Endodermal cell (in vitro differentiated cells): ENCODE measurements at places on chromosomes 3 and 15.

GRCh38 chr3:45647148-45647619, 42.0 kb upstream of the SACM1L start:
- H3K4me1 ChIP-seq = no peaks in the 10 kb centered on the region
- H3K4me3 ChIP-seq = no peak overlapping the region

DNA sequence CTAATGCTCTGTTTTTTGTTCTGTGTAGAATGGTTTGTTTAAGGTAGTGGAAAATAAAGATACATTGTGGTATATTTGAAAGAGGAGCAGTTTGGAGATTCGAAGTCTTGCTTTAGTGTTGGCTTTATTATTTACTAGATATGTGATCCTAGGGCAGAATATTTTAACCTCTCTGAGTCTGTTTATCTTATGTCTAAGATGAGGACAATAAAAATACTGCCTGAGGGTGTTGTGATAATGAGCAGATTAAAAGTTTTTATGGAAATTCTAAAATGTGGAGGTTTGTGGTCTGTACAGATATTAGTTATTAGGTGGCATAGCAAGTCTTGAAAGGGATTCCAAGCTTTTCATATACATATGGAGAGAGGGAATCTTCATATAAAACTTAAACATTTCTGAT, 15.0 kb downstream of the TCF12 start:
- no peak overlapping the region for H3K4me3 ChIP-seq
- H3K36me3 ChIP-seq = peaks cover 38% of the 10 kb centered on the region
- peaks cover 3% of the 10 kb centered on the region for H3K4me1 ChIP-seq
- no peak for DNase-seq

GRCh38 chr3:183341545-183342288, 86.7 kb downstream of the MCF2L2 start:
- no peaks in the 10 kb centered on the region for H3K4me1 ChIP-seq
- H3K27ac ChIP-seq = no peak overlapping the region
- H3K36me3 ChIP-seq = peaks cover 74% of the 10 kb centered on the region

DNA sequence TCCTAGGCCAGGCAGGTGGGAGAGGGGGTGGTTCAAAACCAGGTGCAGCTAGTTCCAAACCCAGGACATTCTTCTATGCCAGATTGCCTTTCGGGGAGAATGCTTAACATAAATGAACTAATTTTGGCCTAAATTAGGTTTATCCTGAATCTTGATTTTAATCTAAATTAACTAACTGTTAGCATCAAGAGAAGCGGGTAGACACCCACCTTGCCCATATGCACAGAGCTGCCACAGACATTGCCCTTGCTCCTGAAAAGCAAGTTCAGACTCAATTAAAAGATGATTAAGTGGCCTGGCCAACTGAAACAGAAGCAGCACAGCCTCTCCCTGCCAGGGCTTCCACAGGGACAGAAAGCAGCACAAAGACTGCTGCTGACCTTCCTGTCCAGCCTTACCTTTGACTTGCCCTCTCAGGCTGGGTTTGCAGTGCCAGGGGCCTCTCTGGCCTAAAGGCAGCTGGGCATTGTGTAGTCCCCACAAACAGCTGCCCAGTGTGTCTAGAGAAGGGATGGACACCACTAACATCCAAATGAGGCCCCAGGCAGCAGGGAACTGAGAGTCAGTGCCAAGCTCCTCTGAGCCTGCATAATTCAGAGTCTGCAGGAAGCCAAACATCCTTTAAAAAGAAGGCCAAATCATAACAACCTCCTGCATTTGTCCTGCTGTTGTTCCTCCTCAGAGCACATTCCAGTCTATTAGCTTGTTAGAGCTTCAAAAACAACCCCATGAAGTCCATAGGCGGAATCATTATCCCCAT, 15.4 kb upstream of the OXTR start:
- no peaks in the 10 kb centered on the region for H3K36me3 ChIP-seq
- H3K4me3 ChIP-seq = no peak overlapping the region
- H3K27ac ChIP-seq = peak overlapping the region; percentile 51
- H3K27me3 ChIP-seq = no peaks in the 10 kb centered on the region

- no peaks in the 10 kb centered on the region for H3K4me1 ChIP-seq
- H3K4me3 ChIP-seq = no peak overlapping the region
- no peak overlapping the region for H3K27ac ChIP-seq
- no peaks in the 10 kb centered on the region for H3K27me3 ChIP-seq
- H3K36me3 ChIP-seq = no peaks in the 10 kb centered on the region
- DNase-seq = peak; percentile 81
Measured at GRCh38 chr3:27105904-27106303, 263.3 kb downstream of the NEK10 start.

- DNase-seq = no peak
- H3K27me3 ChIP-seq = no peaks in the 10 kb centered on the region
- H3K4me1 ChIP-seq = no peaks in the 10 kb centered on the region
- H3K27ac ChIP-seq = no peak overlapping the region
- H3K36me3 ChIP-seq = no peaks in the 10 kb centered on the region
- H3K4me3 ChIP-seq = no peak overlapping the region
Measured at GRCh38 chr3:127658234-127658633, 14.5 kb upstream of the ABTB1 start.

GRCh38 chr3:72042397-72043203, 257.7 kb upstream of the PROK2 start:
- H3K4me3 ChIP-seq = no peak overlapping the region
- peak; percentile 65 for DNase-seq
- no peaks in the 10 kb centered on the region for H3K36me3 ChIP-seq
- H3K4me1 ChIP-seq = peaks cover 3% of the 10 kb centered on the region

GRCh38 chr3:118974356-118975097, 60.1 kb downstream of the IGSF11 start:
- peaks cover 24% of the 10 kb centered on the region for H3K27me3 ChIP-seq
- no peaks in the 10 kb centered on the region for H3K36me3 ChIP-seq
- no peak overlapping the region for H3K27ac ChIP-seq
- H3K4me1 ChIP-seq = no peaks in the 10 kb centered on the region

- no peaks in the 10 kb centered on the region for H3K27me3 ChIP-seq
- peaks cover 9% of the 10 kb centered on the region for H3K4me1 ChIP-seq
- no peaks in the 10 kb centered on the region for H3K36me3 ChIP-seq
- DNase-seq = no peak
Measured at GRCh38 chr3:177283983-177284382, 86.7 kb upstream of the TBL1XR1 start.

DNA sequence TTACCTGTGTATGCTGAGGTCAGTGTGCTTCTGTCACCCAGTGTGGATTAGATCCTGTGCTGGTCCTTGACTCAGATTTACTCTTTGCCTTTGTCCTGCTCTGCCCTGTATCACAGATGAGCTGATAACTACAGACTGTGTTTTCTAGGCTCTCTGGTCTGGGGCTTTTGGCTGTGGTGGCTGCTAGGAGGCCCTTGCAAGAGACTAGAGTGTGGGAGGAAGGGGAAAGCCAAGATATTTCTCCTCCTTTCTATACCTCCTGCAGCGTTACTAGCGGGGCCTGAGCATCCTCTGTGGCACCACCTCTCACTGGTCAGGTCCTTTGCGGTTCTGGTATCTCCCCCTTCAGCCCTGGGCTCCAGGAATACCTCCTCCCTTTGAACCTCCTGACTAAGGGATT, 282.3 kb upstream of the TBC1D5 start:
- H3K36me3 ChIP-seq = peaks cover 4% of the 10 kb centered on the region
- H3K27ac ChIP-seq = no peak overlapping the region
- peaks cover 6% of the 10 kb centered on the region for H3K4me1 ChIP-seq
- no peak for DNase-seq
- no peak overlapping the region for H3K4me3 ChIP-seq

- no peaks in the 10 kb centered on the region for H3K4me1 ChIP-seq
- H3K36me3 ChIP-seq = peaks cover 64% of the 10 kb centered on the region
- no peak overlapping the region for H3K27ac ChIP-seq
- no peak for DNase-seq
Measured at GRCh38 chr3:141895731-141896130, 19.3 kb downstream of the ATP1B3 start.

GRCh38 chr15:42053010-42053409, 32.2 kb upstream of the PLA2G4E start:
- peak; percentile 24 for DNase-seq
- no peak overlapping the region for H3K4me3 ChIP-seq
- H3K27me3 ChIP-seq = no peaks in the 10 kb centered on the region

GRCh38 chr3:32626631-32627030, 56.0 kb upstream of the DYNC1LI1 start:
- no peak overlapping the region for H3K4me3 ChIP-seq
- H3K36me3 ChIP-seq = no peaks in the 10 kb centered on the region
- H3K4me1 ChIP-seq = no peaks in the 10 kb centered on the region
- no peak overlapping the region for H3K27ac ChIP-seq
- no peak for DNase-seq

DNA sequence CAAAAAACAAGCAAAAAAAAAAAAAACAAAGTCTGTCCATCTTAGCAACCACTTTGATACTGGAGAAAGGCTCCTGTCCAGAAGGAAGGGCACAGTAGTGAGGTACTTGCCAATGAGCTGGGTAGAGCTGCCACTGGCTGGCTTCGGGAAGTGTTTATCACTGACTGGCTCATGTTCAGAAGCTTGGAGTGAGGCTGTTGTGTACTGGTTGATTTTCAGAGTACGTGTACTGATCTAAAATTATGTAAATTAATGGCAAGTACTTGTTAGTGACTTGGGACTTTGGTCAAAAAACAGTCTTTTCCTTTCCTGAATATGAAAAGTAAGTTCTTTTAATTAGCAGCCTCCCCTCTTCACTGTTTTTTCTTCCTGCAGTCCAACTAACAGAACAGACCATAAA, 979 bp upstream of the ZNF621 start:
- H3K4me1 ChIP-seq = no peaks in the 10 kb centered on the region
- peak overlapping the region; percentile 94 for H3K4me3 ChIP-seq
- H3K36me3 ChIP-seq = peaks cover 20% of the 10 kb centered on the region

DNA sequence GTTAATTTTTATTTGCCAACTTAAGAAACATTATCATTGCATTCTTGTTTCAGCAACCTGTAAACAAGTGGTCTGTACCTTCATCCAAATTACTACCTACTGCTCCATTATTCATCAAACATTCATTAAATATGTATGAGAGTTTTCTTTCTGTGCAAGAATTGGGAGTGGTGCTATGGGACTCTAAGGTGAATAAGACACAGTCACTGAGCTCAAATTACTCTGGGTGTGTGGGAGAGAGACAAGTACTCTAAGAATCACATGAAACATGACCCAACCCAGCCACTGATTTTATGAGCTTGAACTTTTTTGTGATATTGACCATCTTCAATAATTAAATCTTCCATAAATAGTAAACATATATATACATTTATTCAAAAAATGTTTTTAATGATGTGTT, 227.2 kb upstream of the TP63 start:
- H3K36me3 ChIP-seq = no peaks in the 10 kb centered on the region
- DNase-seq = no peak

- DNase-seq = no peak
- no peaks in the 10 kb centered on the region for H3K36me3 ChIP-seq
- H3K4me3 ChIP-seq = no peak overlapping the region
- H3K27me3 ChIP-seq = no peaks in the 10 kb centered on the region
- no peak overlapping the region for H3K27ac ChIP-seq
Measured at GRCh38 chr3:139762302-139762701, 84.5 kb upstream of the NMNAT3 start.

- H3K27ac ChIP-seq = no peak overlapping the region
- H3K4me1 ChIP-seq = no peaks in the 10 kb centered on the region
- no peak overlapping the region for H3K4me3 ChIP-seq
- peak; percentile 47 for DNase-seq
- H3K27me3 ChIP-seq = no peaks in the 10 kb centered on the region
Measured at GRCh38 chr3:113038328-113038727, 47.5 kb downstream of the GTPBP8 start.

- no peak for DNase-seq
- H3K36me3 ChIP-seq = no peaks in the 10 kb centered on the region
- H3K4me3 ChIP-seq = no peak overlapping the region
- no peaks in the 10 kb centered on the region for H3K27me3 ChIP-seq
- H3K4me1 ChIP-seq = no peaks in the 10 kb centered on the region
Measured at GRCh38 chr15:36654866-36655265, 75.4 kb downstream of the CDIN1 start.

DNA sequence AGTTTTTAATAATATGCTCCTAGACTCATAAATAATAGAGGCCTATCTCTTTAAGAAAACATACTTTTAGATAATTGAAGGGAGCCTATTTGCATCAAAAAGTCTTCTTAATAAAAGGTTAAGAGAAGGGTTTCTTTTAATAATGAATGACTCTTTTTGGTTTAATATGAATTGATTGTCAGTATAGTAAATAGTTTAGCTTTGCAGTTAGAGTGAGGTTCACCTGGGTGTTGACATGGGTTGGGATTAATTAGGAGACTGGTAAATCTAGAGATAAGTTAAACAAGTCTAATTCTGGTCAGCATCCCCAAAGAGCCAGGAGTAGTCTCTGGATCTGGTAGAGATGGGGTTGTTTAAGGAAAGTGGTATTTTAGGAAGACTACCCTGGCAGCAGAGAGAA, 43.0 kb downstream of the KAT2B start:
- H3K27ac ChIP-seq = no peak overlapping the region
- DNase-seq = no peak
- no peaks in the 10 kb centered on the region for H3K27me3 ChIP-seq

- peak; percentile 47 for DNase-seq
- H3K4me3 ChIP-seq = no peak overlapping the region
- H3K36me3 ChIP-seq = no peaks in the 10 kb centered on the region
- peaks cover 97% of the 10 kb centered on the region for H3K27me3 ChIP-seq
- H3K27ac ChIP-seq = no peak overlapping the region
Measured at GRCh38 chr3:128430301-128430700, 36.4 kb downstream of the DNAJB8 start.

GRCh38 chr3:99562138-99562537, 76.3 kb upstream of the COL8A1 start:
- H3K36me3 ChIP-seq = no peaks in the 10 kb centered on the region
- no peaks in the 10 kb centered on the region for H3K27me3 ChIP-seq
- H3K27ac ChIP-seq = no peak overlapping the region
- H3K4me3 ChIP-seq = no peak overlapping the region
- DNase-seq = peak; percentile 84

- no peak overlapping the region for H3K27ac ChIP-seq
- no peak overlapping the region for H3K4me3 ChIP-seq
- H3K4me1 ChIP-seq = no peaks in the 10 kb centered on the region
- no peak for DNase-seq
Measured at GRCh38 chr3:31157893-31158620, 263.6 kb upstream of the GADL1 start.

GRCh38 chr15:96503276-96503675, 172.8 kb downstream of the NR2F2 start:
- no peak overlapping the region for H3K27ac ChIP-seq
- no peak for DNase-seq
- H3K36me3 ChIP-seq = no peaks in the 10 kb centered on the region
- H3K27me3 ChIP-seq = peaks cover 15% of the 10 kb centered on the region
- no peak overlapping the region for H3K4me3 ChIP-seq

- H3K36me3 ChIP-seq = peaks cover 85% of the 10 kb centered on the region
- no peaks in the 10 kb centered on the region for H3K27me3 ChIP-seq
- no peak overlapping the region for H3K4me3 ChIP-seq
- H3K4me1 ChIP-seq = no peaks in the 10 kb centered on the region
- DNase-seq = no peak
Measured at GRCh38 chr3:138241061-138241460, 54.0 kb downstream of the ARMC8 start.

DNA sequence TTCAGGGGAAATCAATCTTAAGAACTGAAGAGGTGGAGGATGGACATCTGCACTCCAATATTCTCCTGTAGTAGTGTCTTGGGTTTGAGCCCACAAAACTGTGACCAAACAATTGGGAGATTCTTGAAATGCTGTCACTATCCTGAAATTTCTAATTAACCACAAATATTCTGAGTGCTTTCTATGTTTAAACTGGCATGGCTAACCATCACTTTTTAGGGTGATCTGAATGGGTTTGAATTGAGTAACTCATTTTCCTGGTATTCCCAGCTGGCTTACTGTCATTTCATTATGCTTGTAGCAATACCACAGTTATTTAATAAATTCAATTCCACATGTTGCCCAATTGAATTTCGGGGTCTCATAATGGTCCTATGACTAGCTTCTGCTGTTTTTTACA, 216.9 kb upstream of the DCBLD2 start:
- H3K4me1 ChIP-seq = no peaks in the 10 kb centered on the region
- H3K27me3 ChIP-seq = no peaks in the 10 kb centered on the region
- H3K36me3 ChIP-seq = no peaks in the 10 kb centered on the region
- no peak overlapping the region for H3K27ac ChIP-seq
